ENCODE measurements at places on chromosomes 7 and 10.

DNA sequence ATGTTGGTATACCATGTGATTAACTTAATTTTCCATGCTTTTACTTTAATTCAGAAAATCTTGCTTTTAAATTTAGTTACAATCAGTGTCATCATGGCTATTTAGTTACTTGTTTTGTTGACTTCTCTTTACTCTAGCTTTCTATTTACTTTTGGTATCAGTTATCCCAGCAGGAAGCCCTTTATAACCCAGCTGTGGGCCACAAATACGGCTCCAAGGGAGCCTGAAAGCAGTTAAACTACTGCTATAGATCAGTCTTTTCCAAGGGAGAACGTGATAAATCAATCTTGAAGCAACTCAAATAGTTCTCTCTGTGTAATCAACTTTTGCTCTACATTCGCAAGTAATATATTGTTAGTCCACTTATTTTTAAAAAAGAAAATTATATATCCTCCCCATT, 287.4 kb downstream of the CACNA2D1 start:
- no peak overlapping the region for H3K27ac ChIP-seq
- H3K27me3 ChIP-seq: no peaks in the 10 kb centered on the region

- H3K27me3 ChIP-seq: no peaks in the 10 kb centered on the region
- no peaks in the 10 kb centered on the region for H3K36me3 ChIP-seq
- DNase-seq: peak; percentile 75
- peaks cover 8% of the 10 kb centered on the region for H3K4me1 ChIP-seq
Observed at GRCh38 chr7:1432411-1433082, 26.7 kb downstream of the MICALL2 start.

DNA sequence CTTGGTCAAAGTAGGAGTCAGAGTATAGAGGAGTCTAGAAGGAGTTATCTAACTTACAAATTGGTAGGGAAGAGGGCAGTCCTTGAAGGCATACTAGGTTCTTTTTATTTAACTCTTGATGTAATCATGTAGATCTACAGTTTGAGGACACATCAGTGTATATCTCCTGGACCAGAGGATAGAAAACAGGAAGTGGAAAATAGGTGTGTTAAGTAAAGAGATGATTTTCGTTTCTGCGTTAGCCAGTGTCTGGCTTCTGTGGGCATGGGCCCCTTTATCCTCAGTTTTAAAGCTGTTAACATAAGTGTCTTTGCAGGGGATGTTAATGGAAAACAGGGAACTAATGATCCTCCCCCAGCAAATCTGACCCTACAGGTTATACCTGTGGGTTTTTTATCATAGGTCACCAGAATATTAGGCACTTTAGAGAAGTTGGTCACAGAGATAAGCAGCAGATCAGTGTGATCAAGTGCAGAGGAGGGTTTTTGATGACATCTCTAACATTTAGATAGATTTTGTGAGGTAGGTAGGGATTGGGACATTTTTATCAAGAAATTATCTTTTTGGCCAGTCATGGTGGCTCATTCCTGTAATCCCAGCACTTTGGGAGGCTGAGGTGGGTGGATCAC, 58.6 kb upstream of the PRSS1 start:
- H3K4me3 ChIP-seq: no peak overlapping the region
- no peaks in the 10 kb centered on the region for H3K36me3 ChIP-seq
- no peak for DNase-seq
- H3K27me3 ChIP-seq: no peaks in the 10 kb centered on the region

- H3K36me3 ChIP-seq: no peaks in the 10 kb centered on the region
- no peak overlapping the region for H3K27ac ChIP-seq
- H3K4me1 ChIP-seq: no peaks in the 10 kb centered on the region
- H3K27me3 ChIP-seq: no peaks in the 10 kb centered on the region
- no peak overlapping the region for H3K4me3 ChIP-seq
Observed at GRCh38 chr10:71145352-71145945, 66.9 kb upstream of the UNC5B start.

- no peak overlapping the region for H3K27ac ChIP-seq
- peaks cover 50% of the 10 kb centered on the region for H3K4me1 ChIP-seq
- no peaks in the 10 kb centered on the region for H3K27me3 ChIP-seq
Observed at GRCh38 chr7:1541431-1542162, 11.1 kb downstream of the MAFK start.

DNA sequence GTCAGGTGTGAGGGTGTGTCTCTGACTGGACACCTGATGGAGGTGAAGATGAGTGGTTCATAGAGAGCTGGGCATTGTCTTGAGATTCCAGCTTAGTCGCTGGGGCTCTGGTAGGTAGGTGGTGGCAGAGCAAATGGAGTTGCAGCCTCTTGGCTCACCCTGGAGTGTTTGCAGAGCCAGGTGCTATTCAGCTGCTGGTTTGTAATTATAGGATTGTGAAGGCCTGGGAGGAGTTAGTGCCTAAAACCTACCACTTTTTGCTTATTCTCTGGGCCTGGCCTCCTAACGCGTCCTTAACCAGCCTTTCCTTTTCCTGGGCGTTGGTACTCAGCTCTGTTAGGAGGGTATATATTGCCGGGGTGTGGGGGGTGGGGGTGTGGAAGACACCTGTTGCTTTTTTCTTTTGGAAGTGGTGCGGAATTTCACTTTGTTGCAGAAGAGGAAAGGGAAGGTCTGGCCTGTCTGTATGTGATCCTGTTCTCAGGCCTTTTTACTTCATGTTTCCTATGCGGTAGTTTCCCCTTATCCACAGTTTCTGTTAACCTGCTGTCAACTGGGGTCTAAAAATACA, 3.2 kb downstream of the PPRC1 start:
- H3K36me3 ChIP-seq: no peaks in the 10 kb centered on the region
- no peak overlapping the region for H3K27ac ChIP-seq
- no peak overlapping the region for H3K4me3 ChIP-seq
- no peak for DNase-seq

GRCh38 chr10:26997610-26998009, 102.7 kb downstream of the ANKRD26 start:
- H3K4me3 ChIP-seq: no peak overlapping the region
- no peak overlapping the region for H3K27ac ChIP-seq
- no peaks in the 10 kb centered on the region for H3K27me3 ChIP-seq
- no peaks in the 10 kb centered on the region for H3K4me1 ChIP-seq

DNA sequence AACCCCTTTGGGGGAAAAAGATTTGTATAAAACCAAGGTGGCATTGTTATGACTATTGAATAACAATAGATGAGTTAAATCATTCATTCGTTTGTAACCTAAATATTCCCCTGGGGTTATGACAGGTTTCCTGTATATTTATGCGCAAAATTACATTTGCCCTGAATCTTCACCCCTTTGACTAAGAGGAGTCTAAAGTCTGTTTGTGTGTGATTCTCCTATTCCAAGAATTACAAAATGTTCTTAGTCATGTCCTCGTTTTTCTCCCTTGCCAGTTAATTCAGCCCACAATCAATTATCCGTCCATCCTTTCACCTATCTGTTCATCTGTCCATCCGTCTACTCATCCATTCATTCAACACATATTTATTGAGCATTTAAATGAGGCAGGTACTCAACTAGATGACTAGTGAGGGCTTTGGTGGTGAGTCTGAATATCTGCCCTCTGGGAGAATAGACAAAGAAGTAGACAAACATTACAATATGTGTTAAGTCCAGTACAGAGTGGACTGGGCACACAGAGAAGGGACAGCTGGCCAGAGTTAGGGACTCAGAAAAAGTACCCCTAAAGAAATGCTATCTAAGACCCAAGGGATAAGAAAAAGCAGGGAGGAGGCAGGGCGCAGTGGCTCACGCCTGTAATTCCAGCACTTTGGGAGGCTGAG, 35.6 kb upstream of the TCF7L2 start:
- no peaks in the 10 kb centered on the region for H3K36me3 ChIP-seq
- no peak for DNase-seq
- no peak overlapping the region for H3K27ac ChIP-seq
- H3K27me3 ChIP-seq: no peaks in the 10 kb centered on the region
- no peak overlapping the region for H3K4me3 ChIP-seq
- peaks cover 14% of the 10 kb centered on the region for H3K4me1 ChIP-seq

- H3K4me1 ChIP-seq: no peaks in the 10 kb centered on the region
- no peaks in the 10 kb centered on the region for H3K36me3 ChIP-seq
- H3K27ac ChIP-seq: no peak overlapping the region
- H3K4me3 ChIP-seq: no peak overlapping the region
- peak; percentile 29 for DNase-seq
- no peaks in the 10 kb centered on the region for H3K27me3 ChIP-seq
Observed at GRCh38 chr10:35211390-35211789, 84.7 kb downstream of the CREM start.

DNA sequence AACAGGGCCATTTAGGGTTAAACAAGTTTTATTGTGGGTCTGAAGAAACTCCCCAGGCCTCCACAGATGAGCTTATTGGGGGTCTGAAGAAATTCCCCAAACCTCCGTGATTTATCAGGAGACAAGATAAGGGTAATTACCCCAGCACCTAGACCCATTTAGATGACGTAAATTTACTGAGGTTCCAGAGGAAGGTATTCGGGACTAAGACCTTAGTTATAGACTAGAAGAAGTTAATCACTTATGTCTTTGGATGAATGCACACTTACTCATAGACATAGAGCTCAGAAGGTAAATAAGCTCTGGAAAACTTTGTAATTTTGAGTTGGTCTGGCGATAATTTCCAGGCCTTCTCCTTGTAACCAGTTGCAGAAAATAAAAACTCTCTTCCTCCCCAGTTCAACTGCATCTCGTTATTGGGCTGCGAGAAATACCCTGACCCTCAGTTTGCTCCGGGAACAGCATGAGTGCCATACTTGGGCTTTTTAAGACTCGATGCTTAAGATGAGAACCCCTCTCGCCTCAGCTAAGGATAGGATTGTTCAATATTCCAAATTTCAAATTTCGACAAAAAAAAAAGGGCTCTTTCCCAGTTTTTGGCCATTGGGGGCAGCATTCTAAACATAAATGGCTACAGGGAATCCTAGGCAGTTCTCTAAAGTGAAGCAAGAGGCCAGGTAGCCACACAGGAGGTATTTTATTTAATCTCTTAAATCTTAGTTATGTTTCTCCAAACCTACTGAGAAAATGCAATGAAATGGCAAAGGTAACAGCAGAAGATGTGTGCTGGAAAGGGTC, 74.7 kb upstream of the PFKP start:
- no peaks in the 10 kb centered on the region for H3K27me3 ChIP-seq
- DNase-seq: no peak
- no peak overlapping the region for H3K27ac ChIP-seq
- no peaks in the 10 kb centered on the region for H3K4me1 ChIP-seq
- no peaks in the 10 kb centered on the region for H3K36me3 ChIP-seq

DNA sequence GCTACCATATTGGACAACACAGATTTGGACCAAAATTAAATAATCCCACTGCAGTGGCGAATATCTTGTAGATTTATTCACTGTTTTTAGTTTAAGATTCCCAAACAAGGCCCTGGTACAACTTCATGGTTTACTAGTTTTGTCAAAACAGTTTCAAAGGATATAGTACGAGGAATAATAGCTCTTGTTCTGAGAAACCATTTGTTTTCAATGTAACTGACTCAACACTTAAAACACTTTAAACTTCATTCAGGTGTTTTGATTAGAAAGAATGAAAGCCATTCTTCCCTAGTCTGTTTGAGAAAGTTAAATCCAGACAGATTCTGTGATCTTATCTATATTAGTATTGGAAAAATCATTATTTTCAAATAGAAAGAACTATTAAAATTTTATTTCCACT, 276.4 kb upstream of the MKLN1 start:
- no peaks in the 10 kb centered on the region for H3K27me3 ChIP-seq
- H3K36me3 ChIP-seq: no peaks in the 10 kb centered on the region
- H3K4me3 ChIP-seq: no peak overlapping the region
- DNase-seq: no peak
- H3K4me1 ChIP-seq: peaks cover 52% of the 10 kb centered on the region

DNA sequence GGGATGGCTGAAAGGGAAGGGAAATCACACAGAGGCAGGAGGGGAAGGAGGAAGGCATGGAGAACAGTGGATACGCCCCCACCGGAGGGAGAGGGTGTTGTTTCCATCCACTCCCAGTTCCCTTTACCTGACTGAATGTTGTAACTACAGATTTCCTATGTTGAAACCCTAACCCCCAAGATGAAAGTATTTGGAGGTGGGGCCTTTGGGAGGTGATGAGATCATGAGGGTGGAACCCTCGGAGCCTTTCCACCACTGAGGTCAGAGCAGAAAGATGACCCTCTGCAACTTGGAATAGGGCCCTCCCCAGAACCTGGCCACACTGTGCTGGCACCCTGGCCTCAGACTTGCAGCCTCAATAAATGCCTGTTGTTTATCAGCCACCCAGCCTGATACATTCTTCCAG, 48.6 kb upstream of the CNPY1 start:
- peaks cover 31% of the 10 kb centered on the region for H3K4me1 ChIP-seq
- H3K27ac ChIP-seq: no peak overlapping the region
- DNase-seq: no peak
- H3K27me3 ChIP-seq: no peaks in the 10 kb centered on the region
- no peak overlapping the region for H3K4me3 ChIP-seq

DNA sequence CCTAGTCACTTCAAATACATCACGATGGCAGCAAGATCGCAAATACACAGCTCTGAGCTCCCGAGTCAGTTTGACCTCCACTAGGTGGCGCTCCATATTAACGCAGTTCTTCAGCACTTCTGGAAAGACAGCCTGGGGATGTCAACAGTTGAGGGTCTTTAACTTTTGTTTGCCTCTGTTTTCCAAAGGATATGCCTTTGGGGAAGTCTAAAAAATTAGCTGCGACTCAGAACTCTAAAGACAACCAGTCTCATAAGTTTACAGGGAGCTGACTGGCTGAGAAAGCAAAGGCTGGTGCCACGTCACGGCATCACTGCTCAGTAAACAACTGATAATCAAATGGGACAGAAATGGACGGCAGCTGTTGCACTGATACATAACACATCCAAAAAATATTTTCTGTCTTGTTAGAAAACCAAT, 458.8 kb downstream of the SORCS1 start:
- DNase-seq: peak; percentile 71
- no peak overlapping the region for H3K4me3 ChIP-seq
- H3K27me3 ChIP-seq: no peaks in the 10 kb centered on the region
- H3K27ac ChIP-seq: no peak overlapping the region

DNA sequence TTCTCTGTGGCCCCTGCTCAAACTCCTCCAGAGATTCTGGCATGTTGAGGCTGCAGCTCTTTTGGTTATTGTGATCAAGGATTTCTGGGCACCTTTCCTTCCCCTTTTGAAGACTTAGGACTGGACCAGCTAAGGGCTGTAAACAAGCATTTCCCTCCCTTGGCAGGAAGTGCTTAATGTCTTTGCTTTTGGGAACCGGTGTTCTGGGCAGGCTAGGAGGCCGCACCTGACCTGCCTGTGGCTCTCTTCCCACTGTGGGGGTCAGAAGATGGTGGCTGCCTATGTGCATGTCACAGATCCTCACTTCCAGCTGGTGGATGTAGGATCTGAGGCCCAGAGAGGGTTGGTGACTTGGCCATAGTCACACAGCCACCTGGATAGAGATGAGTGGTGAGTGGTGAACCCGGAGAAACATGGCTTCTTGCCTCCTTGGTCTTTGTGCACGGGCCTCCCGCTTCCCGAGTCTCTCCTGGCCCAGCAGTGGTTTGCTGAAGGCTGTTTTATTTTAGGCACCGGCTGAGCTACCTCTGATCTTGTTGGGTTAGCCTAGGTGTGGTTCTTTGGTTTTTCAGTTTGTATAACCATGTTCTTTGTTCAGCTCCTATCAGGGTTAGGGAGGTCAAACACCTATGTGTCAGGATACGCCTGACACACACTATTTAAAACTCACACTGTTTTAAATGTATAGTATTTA, 82.0 kb downstream of the GRK5 start:
- no peaks in the 10 kb centered on the region for H3K27me3 ChIP-seq
- DNase-seq: no peak
- H3K36me3 ChIP-seq: no peaks in the 10 kb centered on the region
- no peak overlapping the region for H3K4me3 ChIP-seq
- peaks cover 6% of the 10 kb centered on the region for H3K4me1 ChIP-seq

Data from body of pancreas (tissue), 4 donors.